Peyer's patch (tissue), 4 donors: ENCODE measurements at places on chromosomes 5 and 9. TPM values are rescaled to one million over a fixed set of nuclear protein-coding genes. Genes with fewer than 3 reads are reported as not detected.

- no peaks in the 10 kb centered on the region for H3K4me1 ChIP-seq
- no peak overlapping the region for H3K27ac ChIP-seq
- DNase-seq = no peak
- no peak overlapping the region for H3K4me3 ChIP-seq
- no peaks in the 10 kb centered on the region for H3K36me3 ChIP-seq
These were observed 115.0 kb upstream of the RUSC2 start for GRCh38 chr9:35374910-35375309.

PRDM9 gene
- total RNA-seq = not detected

GRCh38 chr5:378301-378891 is 56.9 kb downstream of the AHRR start:
- H3K4me1 ChIP-seq = peaks cover 7% of the 10 kb centered on the region
- no peak overlapping the region for H3K4me3 ChIP-seq
- H3K27me3 ChIP-seq = peaks cover 4% of the 10 kb centered on the region
- no peak overlapping the region for H3K27ac ChIP-seq
- peak; percentile 39 for DNase-seq

TAF1L gene
- total RNA-seq = not detected

SURF6 gene
- 28.1 TPM for total RNA-seq

GRCh38 chr9:81665322-81665871 is 23.9 kb downstream of the TLE1 start:
- H3K27ac ChIP-seq = peak overlapping the region; percentile 50
- DNase-seq = no peak
- H3K36me3 ChIP-seq = no peaks in the 10 kb centered on the region
- no peak overlapping the region for H3K4me3 ChIP-seq

DNA sequence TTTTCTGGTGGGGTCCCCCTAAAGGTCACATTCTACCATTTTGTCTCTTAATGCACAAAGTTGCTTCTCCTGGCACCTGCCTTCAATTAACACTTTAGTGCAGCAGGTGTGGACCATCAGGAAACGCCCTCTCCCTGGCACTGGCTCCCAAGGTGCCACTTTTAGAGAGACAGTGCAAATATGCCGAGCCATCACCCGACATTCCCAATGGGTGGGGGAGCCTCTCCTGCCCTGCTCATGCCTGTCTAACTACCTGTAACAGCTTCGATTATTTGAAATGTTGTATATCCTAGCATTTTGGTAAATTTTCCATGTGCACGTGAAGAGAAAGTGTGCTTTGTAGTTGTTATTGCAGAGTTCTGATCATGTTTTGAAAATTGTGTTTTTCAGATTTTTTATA is 13.2 kb upstream of the LRRC14B start:
- H3K36me3 ChIP-seq = no peaks in the 10 kb centered on the region
- H3K4me1 ChIP-seq = no peaks in the 10 kb centered on the region
- no peak overlapping the region for H3K4me3 ChIP-seq
- no peak for DNase-seq
- H3K27me3 ChIP-seq = no peaks in the 10 kb centered on the region
- no peak overlapping the region for H3K27ac ChIP-seq

PCDHB9 gene
- 0.38 TPM for total RNA-seq

RETREG1 gene
- 19.3 TPM for total RNA-seq

PTGS1 gene
- total RNA-seq = 11.7 TPM

GPR21 gene
- total RNA-seq = 2.5 TPM

SETX gene
- 69.6 TPM for total RNA-seq

P4HA2 gene
- total RNA-seq = 43.6 TPM

- H3K27ac ChIP-seq = no peak overlapping the region
- no peaks in the 10 kb centered on the region for H3K4me1 ChIP-seq
- H3K27me3 ChIP-seq = no peaks in the 10 kb centered on the region
These were observed 7.2 kb downstream of the HAVCR1 start for GRCh38 chr5:157051604-157052245.

CARTPT gene
- not detected for total RNA-seq

DNA sequence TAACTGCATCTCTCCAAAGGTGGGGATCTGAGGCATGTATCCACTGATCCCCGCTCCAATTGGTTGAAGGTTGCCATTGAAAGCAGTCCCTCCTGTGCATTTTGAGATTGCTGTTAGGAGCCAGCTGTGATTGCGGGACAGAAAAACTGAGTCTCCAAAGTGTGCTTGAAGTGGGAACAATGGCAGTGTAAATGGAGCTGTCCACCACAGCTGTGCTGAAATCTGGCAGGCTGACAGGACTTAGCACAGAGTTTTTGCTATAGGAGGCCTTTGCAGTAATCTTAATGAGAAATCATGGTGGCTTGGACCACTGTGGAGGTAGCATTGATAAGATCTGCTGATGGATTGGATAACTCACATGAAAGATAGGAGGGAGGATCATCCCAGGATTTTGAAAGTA is 3.3 kb downstream of the RNF20 start:
- no peak overlapping the region for H3K27ac ChIP-seq
- no peaks in the 10 kb centered on the region for H3K27me3 ChIP-seq
- peaks cover 25% of the 10 kb centered on the region for H3K4me1 ChIP-seq
- no peak overlapping the region for H3K4me3 ChIP-seq

DNA sequence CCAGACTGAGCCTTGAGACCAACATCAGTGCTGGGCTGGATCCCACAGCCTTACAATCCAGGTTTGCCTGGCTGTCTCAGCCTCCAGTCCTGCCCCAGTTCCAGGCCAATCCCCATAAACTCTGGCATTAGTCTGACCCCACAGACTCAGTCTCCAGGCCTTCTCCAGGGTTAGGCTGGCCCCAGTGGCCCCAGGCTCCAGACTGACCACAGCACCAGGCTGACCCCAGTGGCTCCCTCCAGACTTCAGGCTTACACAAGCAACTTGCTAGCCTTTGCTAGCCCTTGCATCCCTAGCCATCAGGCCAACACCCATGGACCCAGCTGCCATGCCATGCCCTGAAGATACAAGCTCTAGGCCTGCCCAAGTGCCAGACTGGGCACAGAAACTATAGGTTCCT is 1326.0 kb upstream of the C9orf72 start:
- no peak overlapping the region for H3K27ac ChIP-seq
- DNase-seq = no peak
- no peaks in the 10 kb centered on the region for H3K27me3 ChIP-seq
- no peak overlapping the region for H3K4me3 ChIP-seq

- no peak overlapping the region for H3K27ac ChIP-seq
- H3K4me1 ChIP-seq = no peaks in the 10 kb centered on the region
- H3K4me3 ChIP-seq = no peak overlapping the region
- no peak for DNase-seq
- no peaks in the 10 kb centered on the region for H3K27me3 ChIP-seq
These were observed 358.9 kb upstream of the RFX3 start for GRCh38 chr9:3884736-3885135.

DNA sequence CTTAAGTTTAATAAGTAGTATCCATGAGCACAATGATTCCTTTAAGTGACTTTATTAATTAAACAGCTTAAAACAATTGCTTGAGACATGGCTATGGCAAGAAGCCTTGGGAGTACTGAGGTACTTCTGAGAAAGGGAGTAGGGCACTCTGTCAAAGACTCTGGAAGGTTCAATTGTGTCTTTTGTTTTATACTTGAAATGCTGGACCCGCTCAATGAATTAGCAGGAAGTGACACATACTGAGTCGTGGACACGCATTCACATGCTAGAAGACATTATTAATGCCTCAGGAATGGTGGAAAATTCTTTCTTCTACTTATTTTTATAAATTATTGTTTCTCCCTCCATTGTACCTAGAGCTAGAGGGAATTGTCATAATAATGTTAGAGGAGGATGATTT is 347.3 kb upstream of the ZNF608 start:
- H3K27me3 ChIP-seq = no peaks in the 10 kb centered on the region
- no peak overlapping the region for H3K4me3 ChIP-seq
- H3K36me3 ChIP-seq = no peaks in the 10 kb centered on the region
- no peak overlapping the region for H3K27ac ChIP-seq
- DNase-seq = no peak
- H3K4me1 ChIP-seq = no peaks in the 10 kb centered on the region

- H3K36me3 ChIP-seq = no peaks in the 10 kb centered on the region
- DNase-seq = no peak
- no peak overlapping the region for H3K27ac ChIP-seq
- no peak overlapping the region for H3K4me3 ChIP-seq
- H3K27me3 ChIP-seq = no peaks in the 10 kb centered on the region
These were observed 391.1 kb downstream of the ARHGEF28 start for GRCh38 chr5:74017112-74017511.

GRCh38 chr5:147061431-147061830 is 173.4 kb upstream of the STK32A start:
- H3K36me3 ChIP-seq = no peaks in the 10 kb centered on the region
- H3K4me3 ChIP-seq = no peak overlapping the region
- no peaks in the 10 kb centered on the region for H3K4me1 ChIP-seq

FBXW11 gene
- total RNA-seq = 76.7 TPM

LRRC70 gene
- 1.9 TPM for total RNA-seq

DNA sequence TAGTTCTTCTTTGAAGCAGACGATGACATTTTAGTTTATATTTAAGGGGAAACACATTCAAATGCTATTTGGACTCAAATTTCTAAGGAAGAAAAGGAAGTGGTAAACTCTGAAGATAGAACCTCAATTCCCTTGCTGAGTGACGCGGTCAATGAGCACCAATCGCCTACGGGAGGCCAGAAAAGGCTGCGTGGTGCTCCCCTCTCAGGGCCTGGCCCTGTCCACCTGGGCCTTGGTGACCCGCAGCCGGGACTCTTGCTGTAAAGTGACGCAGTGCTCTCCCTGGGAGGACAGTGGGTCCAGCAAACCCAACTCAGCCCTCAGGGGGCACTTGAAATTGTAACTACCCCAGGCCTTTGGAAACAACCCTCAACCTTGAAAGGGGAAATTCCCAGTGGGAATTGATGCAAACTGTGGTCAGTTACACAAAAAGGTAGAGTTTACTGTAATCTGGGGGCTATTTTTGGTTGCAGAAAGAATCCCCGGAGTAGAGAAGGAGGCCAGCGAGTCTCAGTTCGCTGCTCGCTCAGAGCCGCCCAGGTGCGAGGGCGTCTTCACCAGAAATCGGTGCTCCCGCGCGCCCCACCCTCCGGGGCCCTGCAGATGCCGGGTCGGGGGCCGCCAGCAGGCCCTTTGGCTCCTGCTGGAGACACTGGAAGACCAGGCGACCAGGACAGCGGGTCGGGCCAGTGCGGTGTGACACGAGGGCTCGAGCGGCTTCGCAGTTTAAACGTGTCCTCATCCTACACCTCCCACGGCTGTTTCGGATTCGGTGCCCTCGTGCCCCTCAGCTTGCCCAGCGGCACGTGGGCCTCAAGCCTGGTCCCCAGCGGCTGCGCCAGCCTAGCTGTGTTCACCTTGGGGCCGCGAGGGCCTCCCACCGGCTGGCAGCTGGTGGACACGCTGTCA is 1.4 kb upstream of the ANKRD33B start:
- peak; percentile 63 for DNase-seq
- H3K27ac ChIP-seq = no peak overlapping the region
- H3K4me3 ChIP-seq = peak overlapping the region; percentile 67
- peaks cover 25% of the 10 kb centered on the region for H3K27me3 ChIP-seq
- H3K4me1 ChIP-seq = peaks cover 29% of the 10 kb centered on the region

- DNase-seq = no peak
- no peaks in the 10 kb centered on the region for H3K27me3 ChIP-seq
- H3K4me3 ChIP-seq = no peak overlapping the region
- H3K36me3 ChIP-seq = peaks cover 2% of the 10 kb centered on the region
- H3K4me1 ChIP-seq = no peaks in the 10 kb centered on the region
These were observed 30.9 kb downstream of the CSF1R start for GRCh38 chr5:150055326-150056074.

GABRA1 gene
- total RNA-seq = not detected

GRCh38 chr5:33401482-33402390 is 39.0 kb upstream of the TARS1 start:
- DNase-seq = no peak
- no peak overlapping the region for H3K27ac ChIP-seq
- H3K27me3 ChIP-seq = no peaks in the 10 kb centered on the region

DNA sequence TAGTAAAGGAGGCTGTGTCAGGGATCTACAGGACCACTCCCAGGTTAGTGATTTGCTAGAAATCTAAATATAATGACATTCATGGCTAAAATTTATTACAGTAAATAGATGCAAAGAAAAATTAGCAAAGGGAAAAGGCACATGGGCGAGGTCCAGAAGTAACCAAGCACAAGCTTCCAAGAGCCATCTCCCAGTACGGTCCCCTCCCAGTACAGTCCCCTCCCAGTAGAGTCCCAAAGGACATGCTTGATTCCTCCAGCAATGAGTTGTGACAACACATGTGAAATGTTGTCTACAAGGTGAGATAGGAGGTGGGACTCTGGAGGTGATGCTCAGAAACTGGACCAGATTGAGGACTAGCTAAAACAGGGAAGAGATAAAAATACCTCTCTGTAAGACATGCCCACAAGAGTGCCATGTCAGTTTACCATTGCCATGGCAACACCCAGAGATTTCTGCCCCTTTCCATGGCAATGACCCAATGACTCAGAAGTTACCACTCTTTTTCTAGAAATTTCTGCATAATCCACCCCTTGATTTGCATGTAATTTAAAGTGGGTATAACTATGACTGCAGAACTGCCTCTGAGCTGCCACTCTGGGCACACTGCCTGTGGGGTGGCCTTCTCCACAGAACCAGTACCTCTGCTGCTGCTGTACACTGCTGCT is 27.9 kb upstream of the CEMIP2 start:
- H3K4me3 ChIP-seq = no peak overlapping the region
- no peaks in the 10 kb centered on the region for H3K36me3 ChIP-seq
- H3K27me3 ChIP-seq = no peaks in the 10 kb centered on the region
- no peaks in the 10 kb centered on the region for H3K4me1 ChIP-seq
- no peak for DNase-seq

GRCh38 chr5:43711496-43711895 is 108.5 kb downstream of the NNT start:
- H3K27ac ChIP-seq = no peak overlapping the region
- H3K4me3 ChIP-seq = no peak overlapping the region
- H3K4me1 ChIP-seq = no peaks in the 10 kb centered on the region
- H3K27me3 ChIP-seq = no peaks in the 10 kb centered on the region
- H3K36me3 ChIP-seq = no peaks in the 10 kb centered on the region

C9orf43 gene
- total RNA-seq = 1.2 TPM

DMRT3 gene
- total RNA-seq = not detected
